ENCODE measurements at places on chromosomes 4 and X.

- DNase-seq = no peak
Observed at GRCh38 chr4:148704291-148704690, 262.1 kb upstream of the NR3C2 start.

- no peak for DNase-seq
Observed at GRCh38 chr4:56288663-56289062, 98.6 kb downstream of the AASDH start.

DNA sequence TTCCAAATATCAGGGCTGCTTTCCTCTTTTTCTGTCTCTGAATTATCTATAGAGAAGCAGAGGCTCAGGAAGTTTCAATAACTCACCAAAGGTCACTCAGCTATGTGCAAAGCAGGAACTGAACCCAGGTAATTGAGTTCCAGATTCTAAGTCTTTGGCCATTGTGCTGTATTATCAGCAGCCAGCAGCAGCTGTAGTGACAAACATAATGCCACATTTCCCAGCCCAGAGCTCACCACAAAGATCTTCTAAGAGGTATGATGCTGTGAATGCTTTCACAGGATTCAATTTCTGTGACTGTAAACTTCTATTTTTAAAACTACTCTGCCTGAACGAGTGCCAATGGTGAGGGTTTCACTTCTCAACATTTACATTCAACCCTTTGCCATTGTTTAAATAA is 56.4 kb downstream of the SPOCK3 start:
- DNase-seq = no peak

GRCh38 chr4:168832763-168833575 is 177.1 kb downstream of the CBR4 start:
- peak; percentile 58 for DNase-seq

DNA sequence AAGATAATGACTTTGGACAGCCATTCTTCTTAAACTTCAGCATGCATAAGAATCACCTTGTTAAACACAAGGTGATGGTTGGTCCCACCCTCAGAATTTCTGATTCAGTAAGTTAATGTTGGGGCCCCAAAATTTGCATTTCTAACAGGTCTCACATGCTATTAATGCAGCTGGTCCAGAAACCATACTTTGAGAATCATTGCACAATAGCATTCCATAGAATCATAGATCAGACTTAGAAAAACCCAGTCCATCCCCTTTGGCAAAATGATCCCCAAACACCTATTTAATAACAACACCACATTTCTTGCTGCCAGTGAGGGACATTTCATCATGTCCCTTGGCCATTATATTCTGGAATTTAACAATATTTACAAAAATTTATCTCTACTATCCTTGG is 6.2 kb upstream of the MGAT4D start:
- DNase-seq = no peak
